ENCODE measurements at places on chromosomes 6 and 20.
A peak's percentile ranks its signal among the peaks of the same experiment; 100 is the strongest.

DNA sequence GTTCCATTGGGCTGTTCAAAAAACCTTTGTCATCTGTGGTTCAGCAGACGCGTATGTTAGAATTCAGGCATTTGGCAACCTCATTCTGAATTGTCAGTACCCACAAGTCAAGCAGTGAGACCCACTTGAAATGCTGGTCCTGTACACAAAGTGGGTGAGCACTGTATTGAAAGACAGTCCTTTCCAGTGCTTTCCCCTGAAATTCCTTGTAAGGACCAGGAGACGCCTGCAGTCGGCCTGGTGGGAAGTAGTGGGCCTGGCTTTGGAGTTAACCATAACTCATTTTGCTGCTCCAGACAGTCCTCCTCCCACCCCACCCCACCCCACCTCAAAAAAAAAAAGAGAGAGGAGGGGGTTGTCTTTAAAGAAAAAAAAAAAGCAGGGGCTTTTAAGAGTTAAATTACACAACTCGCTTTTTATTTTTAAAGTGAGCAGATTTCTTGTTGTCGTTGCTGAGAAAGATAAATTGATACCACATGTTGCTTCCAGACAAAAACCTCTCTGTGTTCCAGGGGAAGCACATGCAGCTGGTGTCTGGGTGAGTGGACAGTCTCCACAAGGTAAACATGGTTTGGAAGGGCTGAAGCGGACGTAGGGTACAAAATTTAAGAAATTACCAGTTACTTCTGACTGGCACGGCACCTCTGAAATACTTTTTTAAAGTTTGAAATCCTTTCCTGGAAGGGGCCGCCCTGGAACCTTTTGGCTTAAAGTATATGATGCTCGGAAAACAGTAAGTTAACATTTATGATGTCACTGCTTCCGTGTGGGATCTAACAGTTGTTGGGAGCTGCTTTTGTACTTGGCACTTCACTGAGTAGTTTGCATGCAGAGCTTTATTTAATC is 95.3 kb downstream of the FOXO3 start:
- DNase-seq, result no peak

DNA sequence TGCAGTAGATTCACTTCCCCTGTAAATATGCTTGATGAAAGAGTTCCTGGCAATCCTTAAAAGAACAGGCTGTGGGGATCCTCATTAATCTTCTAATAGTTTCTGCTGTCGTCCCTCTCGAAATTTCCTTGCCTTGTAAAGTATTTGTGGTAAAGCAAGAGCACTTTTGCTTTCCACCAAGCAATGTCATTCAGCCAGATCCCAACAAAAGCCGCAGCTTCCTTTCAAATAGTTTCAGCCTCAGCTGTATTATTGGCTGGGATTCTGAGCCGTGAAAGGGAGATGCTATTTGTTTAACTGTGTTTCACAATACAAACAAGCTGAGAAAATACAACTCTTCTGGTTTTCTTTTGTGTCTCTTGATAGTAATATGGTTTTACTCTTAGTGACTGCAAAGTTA is 48.9 kb upstream of the EPHA7 start:
- no peak for DNase-seq

- no peak for DNase-seq
Observed at GRCh38 chr6:146805546-146806325, 207.0 kb downstream of the ADGB start.

- peak; percentile 30 for DNase-seq
Observed at GRCh38 chr6:107957308-107957908, 600 bp downstream of the SEC63 start.

- no peak for DNase-seq
Observed at GRCh38 chr20:35001596-35002362, 46.1 kb downstream of the MYH7B start.

- no peak for DNase-seq
Observed at GRCh38 chr6:100691972-100692371, 189.2 kb downstream of the ASCC3 start.

GRCh38 chr20:4613718-4614620 is 107.7 kb upstream of the PRND start:
- DNase-seq, result peak; percentile 35

GRCh38 chr6:113065611-113066010 is 718.5 kb downstream of the RFPL4B start:
- DNase-seq, result no peak

DNA sequence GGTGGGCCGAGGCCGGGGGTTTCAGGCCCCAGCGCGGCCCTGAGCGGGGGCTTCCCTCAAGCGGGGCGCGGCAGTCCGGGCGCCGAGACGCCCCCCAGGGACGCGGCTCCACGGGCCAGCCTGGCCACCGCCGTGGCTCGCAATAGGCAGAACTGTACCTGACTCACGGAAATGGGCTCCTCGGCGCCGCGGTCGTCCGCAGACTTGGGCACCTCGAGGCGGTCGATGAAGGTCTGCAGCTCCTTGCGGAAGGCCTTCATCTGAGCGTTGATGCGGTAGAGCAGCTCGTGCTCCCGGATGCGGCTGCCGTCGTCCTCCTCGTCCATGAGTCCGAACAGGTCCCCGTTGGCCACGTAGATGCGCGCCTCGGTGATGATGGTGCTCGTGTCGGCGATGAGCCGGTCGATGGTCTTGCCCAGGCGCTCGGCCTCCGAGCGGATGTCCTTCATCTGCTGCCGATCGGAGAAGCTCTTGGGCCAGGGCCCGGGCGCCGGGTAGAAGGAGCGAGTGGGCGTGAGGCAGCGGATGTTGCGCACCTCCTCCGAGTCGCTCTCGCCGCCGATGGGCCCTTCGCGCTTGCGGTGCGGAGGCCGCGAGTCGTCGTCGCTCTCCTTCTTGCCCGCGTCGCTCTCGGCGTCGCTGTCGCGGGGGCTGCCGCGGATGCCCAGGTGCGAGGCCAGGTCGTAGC is 16.1 kb upstream of the KIAA0408 start:
- DNase-seq, result no peak

GRCh38 chr20:10603971-10604864 is 69.6 kb downstream of the JAG1 start:
- no peak for DNase-seq

DNA sequence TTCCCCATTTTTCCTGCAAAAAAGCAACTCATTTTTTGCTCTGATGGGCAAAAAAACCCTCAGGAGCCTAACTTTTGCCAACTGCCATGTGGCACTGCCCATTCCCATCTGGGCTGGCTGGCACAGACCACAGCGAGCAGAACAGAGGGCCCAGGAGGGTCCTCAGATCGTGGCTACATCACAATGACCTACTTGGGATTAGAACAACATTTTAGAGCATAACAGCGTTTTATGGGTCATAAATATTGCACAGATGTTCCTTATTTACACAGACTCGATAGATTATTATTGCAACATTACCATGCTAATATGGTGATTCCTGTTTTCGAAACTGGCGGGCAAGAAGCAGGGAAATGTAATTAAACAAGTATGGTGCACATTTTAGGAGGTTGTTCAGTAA is 28.0 kb downstream of the PTPRT start:
- no peak for DNase-seq

- DNase-seq, result no peak
Observed at GRCh38 chr6:108555399-108556052, 5.2 kb upstream of the FOXO3 start.

DNA sequence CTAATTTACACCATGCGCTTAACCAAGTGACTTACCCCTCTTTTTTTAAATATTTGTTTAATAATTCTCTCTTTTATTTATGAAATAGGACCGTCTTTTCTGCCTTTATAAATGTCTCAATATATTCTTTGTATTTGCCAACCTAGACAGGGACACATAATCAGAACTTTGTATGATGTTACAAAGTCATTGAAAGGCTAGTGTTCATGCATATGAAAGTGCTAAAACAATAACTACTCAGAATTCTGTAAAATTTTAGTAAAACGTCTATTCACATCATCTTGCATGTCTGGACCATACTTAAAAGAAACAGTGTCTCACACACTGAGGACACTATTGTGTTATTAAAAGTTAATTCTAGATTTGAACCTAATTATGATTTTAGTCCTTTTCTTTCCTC is 41.1 kb upstream of the HBS1L start:
- no peak for DNase-seq

GRCh38 chr6:3151691-3152090 is 5.7 kb downstream of the TUBB2A start:
- DNase-seq, result no peak
